ENCODE measurements at places on chromosomes 5 and 9.

DNA sequence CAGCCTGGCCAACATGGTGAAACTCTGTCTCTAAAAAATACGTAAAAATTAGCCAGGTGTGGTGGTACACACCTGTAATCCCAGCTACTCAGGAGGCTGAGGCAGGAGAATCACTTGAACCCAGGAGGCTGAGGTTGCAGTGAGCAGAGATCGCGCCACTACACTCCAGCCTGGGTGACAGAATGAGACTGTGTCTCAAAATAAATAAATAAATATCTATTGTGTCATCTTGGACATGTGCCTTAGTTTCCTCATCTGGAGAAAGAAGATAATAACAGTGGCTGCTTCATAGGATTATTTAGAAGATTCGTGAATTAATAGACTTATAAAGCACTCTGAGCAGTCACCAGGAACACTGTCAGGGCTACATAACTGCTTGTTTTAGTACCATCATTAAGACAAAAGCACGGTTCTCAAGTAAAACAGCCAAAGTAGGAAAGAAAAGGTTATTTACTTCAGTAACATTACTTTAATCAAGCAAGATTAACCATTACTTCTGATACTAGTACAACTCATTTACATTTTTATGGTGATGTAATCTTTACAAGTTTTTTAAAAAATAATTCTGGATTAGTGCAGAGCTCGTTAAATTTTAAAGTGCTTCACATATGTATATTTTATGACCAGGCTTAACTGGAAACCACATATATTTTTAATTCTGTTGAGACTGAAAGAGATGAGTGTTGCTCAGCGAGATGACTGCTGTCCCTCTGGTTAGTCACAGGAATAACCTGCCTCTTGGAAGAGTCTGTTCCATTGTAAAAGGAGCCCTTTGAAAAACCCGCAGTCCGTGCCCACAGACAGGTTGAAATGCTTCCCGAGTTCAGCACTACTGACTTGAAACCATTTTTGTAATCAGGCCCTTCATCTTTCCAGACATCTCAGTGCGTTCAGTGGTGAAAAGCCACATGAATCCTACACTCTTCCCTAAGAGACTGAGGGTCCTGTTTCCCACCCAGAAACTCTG is 36.7 kb downstream of the ANKH start:
- no peak for DNase-seq

DNA sequence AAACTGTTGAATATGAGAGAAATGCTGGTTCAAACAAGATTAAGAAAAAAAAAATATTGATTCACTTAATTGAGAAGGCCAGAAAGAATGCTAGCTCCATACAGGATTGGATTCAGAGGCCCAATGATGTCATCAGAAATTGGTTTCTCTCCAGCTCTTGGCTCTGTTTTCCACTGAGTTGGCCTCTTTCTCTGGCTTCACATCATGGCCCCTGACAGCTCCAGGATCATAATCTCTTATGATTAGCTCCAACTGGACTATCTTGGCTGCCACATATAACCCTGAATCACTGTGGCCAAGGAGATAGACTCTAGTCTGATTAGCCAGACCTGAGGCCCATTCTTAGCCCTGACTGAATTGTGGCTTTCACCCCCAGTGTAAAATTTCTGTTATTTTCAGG is 244.7 kb upstream of the GRAMD2B start:
- DNase-seq = no peak

DNA sequence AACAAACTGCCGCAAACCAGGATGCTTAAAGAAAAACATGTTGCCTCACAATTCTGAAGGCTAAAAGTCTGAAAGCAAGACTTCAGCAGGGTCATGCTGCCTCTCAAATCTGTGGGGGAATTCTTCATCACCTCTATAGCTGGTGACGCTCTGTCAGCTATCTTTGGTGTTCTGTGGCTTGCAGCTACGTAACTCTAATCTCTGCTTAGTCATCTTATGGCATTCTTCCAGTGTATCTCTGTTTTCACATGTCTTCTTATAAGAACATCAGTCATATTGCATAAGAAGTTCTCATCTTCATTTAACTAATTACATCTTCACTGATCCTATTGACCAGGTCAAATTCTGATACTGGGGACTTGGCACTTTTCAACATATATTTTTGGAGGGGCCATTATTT is 243.0 kb downstream of the CDH10 start:
- no peak for DNase-seq

DNA sequence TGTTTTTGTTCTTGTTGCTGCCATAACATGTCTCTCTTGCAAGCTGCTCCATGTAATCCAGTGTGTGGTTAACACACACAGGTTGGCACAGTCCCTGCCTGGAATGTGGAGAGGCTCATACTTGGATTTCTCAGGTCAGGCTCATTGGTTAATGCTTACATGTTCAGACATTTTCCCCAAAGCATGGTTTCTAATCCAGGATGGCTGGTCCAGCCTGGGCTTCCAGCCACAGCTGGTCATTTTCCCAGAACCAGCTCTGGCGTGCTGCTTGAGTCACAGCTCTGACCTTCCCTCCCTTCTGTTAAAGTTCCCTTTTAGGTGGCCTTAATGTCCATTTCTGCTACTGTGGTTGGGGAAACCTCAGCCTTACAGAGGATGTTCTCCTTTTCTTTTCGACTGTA is 294.3 kb downstream of the TAF11L14 start:
- no peak for DNase-seq

- DNase-seq = no peak
These were observed 20.7 kb downstream of the COL5A1 start for GRCh38 chr9:134662143-134662876.

DNA sequence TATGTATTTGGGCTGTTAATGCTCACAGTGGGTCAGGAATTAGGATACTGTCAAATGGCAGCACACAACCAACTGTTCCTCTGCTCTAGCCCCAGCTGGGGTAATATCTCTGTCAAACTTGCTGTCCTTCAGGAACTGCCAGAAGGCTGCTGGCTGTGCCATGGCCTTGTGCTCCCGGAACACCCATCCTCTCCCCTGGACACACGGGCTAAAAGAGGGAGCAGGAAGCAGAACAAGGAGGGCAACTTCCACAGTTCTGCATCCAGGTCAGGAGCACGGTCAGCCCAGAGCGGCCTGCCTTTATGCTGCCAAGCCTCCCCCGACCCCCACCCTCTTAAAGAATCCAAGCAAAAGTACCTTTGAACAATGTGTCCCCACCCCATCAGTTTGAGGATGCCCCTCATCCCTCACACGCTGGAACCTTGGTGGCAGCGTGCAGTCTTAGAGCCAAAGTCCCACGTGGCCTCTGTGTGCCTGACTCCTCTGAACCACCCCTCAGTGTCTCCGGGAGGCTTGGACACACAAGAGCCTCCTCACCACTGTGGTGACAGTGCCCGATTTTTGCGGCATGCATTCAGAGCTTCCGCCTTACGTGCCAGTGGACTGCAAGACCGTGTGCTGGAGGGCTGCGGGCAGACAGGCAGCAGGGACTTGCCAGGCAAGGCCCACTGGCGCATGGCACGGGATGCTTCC is 60.8 kb downstream of the PSMB7 start:
- no peak for DNase-seq

DNA sequence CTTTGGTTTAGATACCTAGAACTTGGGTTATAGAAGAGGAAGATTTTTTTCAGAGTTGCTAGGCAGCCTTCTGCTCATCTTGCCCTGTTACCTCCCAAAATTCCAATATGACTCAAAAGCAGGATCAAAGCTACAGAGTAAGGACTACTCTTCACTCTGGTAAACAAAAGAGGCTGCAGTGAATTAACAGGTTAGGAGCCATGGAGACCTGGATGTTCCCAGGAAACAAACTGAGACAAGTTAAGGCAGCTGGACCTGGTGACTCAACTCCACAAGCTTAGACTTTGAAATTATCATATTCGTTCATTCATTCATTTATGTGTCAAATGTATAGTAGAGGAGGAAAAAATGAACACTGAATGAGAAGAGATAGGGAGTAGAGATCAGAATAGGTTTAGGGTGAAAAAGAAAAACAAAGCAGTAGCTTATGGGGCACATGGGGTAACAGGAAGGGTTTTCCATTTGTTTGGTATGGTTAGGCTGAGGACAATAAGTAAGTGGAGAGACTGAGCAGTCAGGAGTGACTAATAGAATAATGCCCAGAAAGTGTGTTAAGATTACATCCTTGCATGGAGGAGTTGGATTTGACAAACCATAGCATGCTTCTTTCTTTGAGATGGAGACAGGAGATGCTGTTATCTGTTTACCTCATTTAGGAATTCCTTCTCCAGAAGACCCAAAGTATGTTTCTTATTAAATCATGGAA is 464.0 kb upstream of the ZNF608 start:
- DNase-seq = no peak

DNA sequence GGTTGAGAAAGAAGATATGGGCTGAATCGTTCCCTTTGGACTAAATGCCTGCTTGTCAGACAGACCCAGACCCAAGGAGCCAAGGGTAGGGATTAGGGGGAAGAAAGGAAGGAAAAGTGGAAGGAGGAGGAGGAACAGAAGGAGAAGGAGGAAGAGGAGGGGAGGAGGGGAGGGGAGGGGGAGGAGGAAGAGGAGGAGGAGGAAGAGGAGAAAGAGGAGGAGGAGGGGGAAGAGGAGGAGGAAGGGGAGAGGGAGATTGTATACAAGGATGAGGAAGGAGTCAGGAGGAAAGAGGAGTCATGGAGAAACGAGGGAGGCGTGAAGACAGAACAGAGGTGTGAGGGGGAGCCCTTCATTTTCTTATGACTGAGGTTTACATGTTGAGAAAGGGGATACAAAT is 46.9 kb upstream of the DNAH5 start:
- no peak for DNase-seq

GRCh38 chr5:38453506-38453905 is 102.9 kb downstream of the LIFR start:
- DNase-seq = no peak

- no peak for DNase-seq
These were observed 7.7 kb downstream of the PLGRKT start for GRCh38 chr9:5429873-5430564.

GRCh38 chr5:136194576-136194975 is 1.6 kb upstream of the SMIM32 start:
- DNase-seq = no peak

- DNase-seq = peak; percentile 0
These were observed 560 bp downstream of the SCAI start for GRCh38 chr9:125142560-125143376.

DNA sequence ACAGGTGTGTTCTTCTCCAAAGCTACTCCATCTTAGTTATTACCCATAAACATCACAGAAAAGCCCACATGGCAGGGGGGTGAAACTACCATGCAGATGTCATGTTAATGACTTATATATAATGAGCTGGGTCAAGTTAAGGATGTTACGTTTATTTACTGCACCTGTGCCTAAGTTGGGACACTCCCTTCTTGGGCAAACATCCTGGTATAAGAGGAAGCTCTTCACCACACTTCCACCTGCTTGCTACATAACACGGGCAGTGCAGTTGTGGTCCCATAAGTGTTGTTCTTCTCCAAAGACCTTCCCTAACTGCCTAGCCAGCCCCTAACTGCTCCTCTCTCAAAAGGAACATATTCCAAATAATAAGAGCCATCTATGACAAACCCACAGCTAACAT is 9.3 kb upstream of the ZCCHC9 start:
- DNase-seq = no peak

GRCh38 chr5:79707535-79707934 is 17.9 kb downstream of the CMYA5 start:
- DNase-seq = no peak

- no peak for DNase-seq
These were observed 9.6 kb downstream of the C9orf152 start for GRCh38 chr9:110198357-110198756.

DNA sequence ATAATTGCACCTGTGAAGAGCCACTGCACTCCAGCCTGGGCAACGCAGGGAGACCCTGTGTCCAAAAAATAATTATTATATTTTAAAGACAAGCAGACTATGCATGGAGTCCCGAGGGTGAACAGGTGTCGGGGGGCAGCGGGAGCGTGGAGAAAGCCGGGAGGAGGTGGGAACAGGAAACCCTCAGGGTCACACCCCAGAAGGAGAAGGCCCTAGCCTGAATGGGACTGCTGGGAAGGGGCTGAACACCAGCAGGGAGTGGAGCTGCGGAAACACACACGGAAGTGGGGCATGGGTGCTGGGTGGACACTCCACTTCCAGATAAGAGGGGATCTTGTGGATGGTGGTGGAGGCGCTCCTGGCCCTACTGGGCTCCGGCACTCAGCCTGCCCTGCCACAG is 12.8 kb downstream of the SURF6 start:
- no peak for DNase-seq

- no peak for DNase-seq
These were observed 372.1 kb downstream of the DTWD2 start for GRCh38 chr5:118616281-118616680.

GRCh38 chr9:115126404-115126803 is 8.4 kb upstream of the TNC start:
- no peak for DNase-seq

GRCh38 chr9:91162784-91163443 is 198.8 kb downstream of the AUH start:
- DNase-seq = no peak

- DNase-seq = no peak
These were observed 106.7 kb upstream of the CPEB4 start for GRCh38 chr5:173781432-173781815.

DNA sequence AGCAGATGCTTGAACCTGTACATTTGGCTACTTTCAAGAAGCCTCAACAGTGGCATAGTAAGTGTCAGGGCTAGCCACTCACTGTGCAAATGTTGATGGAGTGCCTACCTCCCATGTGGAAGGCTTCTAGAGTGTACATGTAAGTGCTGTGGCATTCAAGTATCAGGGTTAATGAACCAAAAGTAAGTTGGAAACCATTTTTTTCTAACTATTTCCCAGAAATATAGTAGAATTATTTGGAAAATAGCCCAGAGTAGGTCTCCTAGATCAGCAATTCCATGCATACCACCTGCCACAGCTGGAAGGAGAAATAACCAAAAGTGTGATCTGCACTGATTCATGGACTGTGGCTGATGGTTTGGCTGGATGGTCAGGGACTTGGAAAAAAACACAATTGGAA is 53.3 kb downstream of the FOXD1 start:
- no peak for DNase-seq

GRCh38 chr5:7495131-7495517 is 99.2 kb downstream of the ADCY2 start:
- no peak for DNase-seq

DNA sequence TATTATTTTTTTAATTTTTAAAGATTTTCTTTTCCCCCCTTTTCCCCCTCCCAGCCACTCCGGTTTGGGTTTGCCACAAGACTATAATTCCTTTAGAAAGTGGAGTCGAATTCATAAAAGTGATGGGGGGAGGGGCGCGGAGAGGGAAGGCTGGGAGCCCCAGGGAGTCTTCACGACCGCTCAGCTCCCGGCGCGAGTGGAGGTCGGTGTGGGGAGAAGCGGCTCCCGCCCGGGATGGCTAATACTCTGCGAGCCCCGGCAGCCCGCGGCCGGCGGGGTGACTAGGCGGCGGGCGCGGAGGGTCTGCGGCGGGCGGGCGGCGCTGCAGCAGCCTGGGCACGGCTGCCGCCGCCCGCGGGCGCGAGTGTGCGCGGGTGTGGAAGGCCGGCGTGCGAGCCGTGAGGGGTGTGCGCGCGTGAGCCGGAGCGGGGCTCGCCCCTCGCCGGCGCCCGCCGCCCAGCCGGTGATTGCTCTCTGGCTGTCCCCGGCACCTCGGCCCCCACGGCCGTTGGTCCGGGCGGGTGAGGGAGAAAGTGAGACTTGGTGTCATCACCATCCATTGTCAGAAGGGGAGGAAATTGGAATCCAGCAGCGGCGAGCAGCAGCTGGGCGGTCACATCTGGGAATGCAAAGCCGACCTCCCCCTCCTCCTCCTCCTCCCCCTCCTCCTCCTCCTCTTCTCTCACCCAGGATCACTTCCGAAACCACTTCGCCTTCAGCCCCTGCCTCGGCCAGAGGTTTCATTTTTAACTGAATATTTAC is at the start of gene PARP8:
Gene PARP8, plus strand, starts transcription at position 377 of the 762 bp plus-strand sequence. CDS start 459 bp downstream, outside the sequence.
- peak; percentile 11 for DNase-seq

GRCh38 chr9:35574578-35575122 is 30.4 kb upstream of the TESK1 start:
- DNase-seq = no peak
